Left ventricle myocardium inferior (tissue), 1 donor: ENCODE measurements at places on chromosomes 11 and 22. TPM values are rescaled to one million over a fixed set of nuclear protein-coding genes. Genes with fewer than 3 reads are reported as not detected.

The UPB1 gene
- 1.1 TPM for total RNA-seq

The CAPRIN1 gene
- 112 TPM for total RNA-seq

The SYT13 gene
- total RNA-seq, result 5.9 TPM

The TP53AIP1 gene
- total RNA-seq, result not detected

GRCh38 chr11:94722735-94723134, 45.4 kb upstream of the AMOTL1 start:
- no peak for DNase-seq

DNA sequence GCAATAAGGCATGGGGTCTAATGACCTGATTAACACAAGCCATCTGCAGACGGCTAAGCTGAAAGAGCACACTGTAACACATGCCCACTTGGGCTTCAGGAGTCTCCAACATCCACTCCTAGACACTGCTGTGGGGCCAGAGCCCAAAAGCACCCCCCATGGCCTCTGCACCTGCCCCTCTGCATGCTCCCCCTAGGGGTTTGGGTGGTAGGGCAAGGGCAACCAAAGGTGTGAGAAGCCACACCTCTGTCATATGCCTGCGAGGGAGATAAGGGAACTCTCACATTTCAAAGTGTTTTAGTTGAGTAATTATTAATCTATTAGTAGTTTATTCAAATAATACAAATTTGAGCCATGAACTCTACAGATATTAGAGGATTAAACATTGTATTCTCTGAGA, 30.8 kb downstream of the CTSC start:
- DNase-seq, result no peak

- DNase-seq, result no peak
These were observed 4.7 kb downstream of the DGCR8 start for GRCh38 chr22:20084547-20085413.

DNA sequence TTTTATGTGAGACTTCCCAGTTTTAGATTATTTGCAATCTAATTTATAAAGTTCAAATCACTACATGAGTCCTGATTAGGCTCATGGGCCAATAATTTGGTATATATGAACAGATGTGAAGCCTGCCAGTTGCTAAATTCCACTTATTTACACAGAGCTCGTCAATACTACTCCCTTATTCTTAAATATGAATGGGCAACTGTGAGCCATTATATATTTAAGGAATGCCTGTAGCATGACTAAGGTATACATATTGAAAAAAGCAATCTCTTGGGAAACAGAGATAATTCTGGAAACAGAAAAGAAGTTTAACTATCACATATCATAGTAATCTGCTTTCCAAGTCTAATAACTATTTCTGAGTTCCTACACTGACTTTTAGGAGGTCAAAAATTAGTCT, 27.0 kb downstream of the RBMXL2 start:
- no peak for DNase-seq

- no peak for DNase-seq
These were observed 530.5 kb upstream of the CCDC90B start for GRCh38 chr11:83816572-83817187.

DNA sequence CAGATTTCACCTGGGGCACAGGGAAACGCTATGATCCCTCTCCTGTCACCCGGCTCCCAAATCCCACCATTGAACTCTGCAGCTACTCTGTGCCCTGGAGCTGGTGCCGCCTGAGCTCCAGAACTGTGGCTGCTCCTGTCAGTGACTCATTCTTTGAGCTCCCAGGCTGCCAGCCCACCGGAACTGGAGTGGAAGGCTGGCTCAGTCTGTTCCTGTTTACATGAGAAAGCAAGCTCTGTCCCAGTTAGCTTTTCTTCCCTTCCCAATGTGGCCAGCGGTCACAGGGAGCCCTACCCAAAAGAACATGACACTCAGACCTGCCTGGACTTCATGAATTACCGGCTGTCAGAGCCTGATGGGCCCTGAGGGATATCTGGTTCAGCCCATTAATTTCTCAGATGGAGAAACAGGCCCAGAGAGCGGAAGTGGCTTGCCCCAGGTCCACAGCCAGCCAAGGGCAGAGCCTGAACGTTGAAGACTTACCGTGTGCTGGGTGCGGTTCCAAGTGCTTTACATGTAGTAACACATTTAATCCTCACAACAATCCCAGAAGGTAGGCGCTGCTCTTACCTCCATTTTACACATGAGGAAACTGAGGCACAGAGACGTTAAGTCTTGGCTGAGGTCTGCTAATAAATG, 23.8 kb upstream of the IGSF22 start:
- no peak for DNase-seq

DNA sequence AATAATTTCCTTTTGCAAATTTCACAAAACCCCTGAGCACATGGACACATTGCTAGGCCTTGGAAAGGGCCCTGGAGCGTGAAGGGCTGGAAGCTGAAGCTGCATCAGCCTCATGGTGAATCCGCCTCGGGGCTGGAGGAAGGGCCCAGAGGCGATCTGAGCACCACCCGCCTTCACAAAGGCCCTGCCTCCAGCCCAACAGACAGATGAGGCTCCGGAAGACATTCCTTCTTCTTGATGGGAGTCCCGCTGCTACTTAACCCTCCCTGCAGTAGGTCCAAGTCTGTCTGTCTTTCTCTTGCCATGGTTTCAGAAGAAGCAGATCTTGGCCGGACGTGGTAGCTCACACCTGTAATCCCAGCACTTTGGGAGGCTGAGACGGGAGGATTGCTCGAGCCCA, 16.5 kb downstream of the ARRB1 start:
- DNase-seq, result no peak

DNA sequence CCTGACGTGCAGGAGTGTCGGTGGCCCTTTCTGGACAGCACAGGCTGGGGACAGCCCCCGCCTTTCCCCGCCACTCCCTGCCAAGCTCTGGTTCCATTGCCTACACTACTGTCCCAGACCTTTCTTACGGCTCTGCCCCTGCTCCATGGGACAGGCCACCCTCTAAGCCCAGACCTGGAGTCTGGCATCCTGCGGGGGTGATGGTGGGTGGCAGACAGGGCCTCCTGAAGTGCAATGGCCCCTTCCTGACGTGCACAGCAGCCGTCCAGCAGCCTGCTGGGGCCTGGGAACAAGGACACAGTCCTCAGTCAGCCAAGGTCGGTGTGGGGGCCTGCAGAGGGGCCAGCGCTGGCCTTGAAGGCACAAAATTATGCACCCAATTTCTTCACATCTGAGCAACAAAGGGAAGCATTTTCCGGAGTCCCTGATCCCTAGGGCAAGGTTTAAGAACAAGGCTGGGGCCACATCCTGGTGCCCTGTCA, 79.7 kb upstream of the KCNQ1OT1 start:
- DNase-seq, result no peak

DNA sequence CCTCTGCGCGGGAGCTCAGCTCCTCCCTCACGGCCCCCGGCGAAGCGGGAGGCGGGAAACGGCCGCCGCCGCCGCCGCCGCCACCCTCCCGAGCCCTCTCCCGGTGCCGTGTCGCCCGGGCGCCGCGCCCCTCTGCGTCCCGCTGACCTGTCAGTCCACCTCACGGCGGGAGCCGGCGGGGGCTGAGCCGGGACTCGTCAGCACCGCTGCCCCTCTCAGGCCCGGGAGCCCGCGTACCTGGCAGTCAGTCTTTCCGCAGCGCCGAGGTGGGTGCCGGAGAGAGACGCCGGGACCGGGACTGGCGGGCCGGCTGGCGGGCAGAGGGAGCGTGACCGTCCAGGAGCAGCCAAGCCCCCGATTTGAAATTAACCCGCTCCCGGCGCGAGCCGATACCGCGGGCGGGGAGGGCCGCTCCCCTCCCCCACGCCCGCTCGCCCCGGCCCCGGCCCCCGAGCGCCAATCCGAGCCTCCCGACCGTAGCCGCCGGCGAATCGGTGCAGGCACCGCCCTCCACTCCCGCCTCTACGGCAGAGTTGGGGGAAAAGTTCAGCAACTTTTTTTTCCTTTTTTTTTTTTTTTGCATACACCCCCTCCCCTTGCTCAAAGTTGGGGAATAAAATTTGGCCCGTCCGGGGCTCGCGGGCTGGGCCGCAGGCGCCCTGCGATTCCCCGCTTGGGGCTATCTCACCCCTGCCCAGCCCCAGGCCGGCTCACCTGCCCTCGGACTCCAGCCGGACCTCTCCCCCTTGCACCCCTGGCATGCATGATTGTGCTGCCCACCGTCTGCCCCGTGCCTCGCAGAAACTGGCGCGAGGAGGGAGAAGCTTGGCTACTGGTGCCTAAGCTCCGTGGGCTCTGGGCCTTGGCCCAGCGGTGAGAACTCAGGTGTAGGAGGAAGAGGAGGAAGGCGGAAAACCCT, 774 bp upstream of the E2F8 start:
- DNase-seq, result peak; percentile 30

DNA sequence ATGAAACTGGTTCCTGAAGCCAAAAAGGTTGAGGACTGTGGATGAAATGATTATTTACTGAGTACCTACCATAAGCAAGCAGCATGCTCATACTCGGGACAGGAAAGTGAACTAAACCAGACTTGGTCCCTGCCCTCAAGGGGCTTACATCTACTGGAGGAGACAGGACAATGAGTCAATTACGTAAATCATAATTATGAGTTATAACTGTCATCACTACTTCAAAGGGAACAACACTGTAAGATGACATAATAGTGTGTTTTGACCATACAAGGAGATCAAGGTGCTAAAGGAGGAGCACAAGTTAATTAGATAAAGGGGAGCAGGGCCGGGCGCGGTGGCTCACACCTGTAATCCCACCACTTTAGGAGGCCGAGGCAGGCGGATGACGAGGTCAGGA, 2.5 kb downstream of the FAM227A start:
- no peak for DNase-seq

DNA sequence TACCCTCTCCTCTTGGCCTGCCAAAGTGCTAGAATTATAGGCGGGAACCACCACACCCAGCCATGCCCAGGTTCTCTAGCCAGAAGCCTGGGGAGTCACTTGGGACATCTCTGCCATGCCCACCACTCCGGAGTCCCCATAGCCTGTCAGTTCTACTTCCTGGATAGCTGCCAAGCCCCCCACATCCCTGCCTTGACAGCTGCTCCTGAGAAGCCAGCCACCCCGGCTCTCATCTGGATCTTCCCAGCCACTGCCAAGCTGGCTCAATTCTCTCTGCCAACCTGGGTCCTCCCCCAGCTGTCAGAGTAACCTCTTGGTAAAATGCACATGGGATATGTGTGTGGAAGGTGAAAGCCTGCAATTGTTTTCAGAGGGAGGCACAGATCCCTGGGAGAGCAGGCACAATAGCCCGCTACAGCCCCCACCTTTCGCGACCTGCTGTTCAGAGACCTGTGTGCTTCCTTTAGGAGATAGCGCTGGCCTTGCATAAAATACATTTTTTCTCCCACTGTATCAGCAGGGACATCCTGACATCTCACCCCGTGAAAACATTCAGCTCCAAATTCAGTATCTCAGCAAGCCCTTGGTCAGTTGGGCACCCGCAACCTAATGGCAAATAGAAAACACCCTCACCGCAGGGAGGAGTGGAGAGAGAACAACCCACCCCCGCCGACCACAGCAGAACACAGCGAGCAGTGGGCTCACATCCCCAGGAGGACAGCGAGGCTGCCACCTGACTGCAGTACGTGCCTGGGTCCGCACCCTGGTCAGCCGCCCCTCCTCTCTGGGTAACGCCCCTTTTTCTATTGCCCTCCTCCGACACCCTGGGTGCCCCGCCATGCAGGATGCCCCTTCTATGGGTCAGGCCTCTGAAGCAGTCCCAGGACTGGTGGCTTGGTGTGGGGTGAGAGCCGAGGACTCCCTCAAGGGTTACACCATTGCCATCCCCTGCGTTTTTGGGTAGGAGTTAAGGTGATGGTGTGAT, 1342.2 kb downstream of the BRD1 start:
- no peak for DNase-seq

DNA sequence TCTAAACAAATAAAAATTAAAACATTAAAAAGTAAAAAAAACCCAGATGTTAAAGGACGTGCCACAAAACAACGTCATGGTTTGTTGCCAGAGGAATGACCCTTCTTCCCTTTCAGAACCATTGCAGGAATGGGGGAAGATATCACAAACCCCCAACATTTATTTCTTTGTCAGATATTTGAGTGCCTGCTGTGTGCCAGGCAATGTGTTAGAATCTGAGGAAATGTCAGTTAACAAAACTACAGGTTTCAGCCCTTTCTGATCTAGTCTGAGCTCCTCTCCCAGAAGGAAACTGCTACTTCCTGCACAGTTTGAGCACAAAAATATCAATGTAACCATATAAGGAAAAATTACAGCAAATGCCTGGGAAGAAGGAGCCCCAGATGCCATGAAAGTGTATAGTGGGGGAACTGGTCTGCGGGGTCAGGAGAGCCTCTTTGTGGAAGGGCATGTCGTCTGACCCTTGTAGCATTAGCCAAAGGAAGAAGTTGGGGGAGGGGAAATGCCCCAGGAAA, 7.1 kb upstream of the NHERF4 start:
- no peak for DNase-seq

GRCh38 chr11:120024586-120024985, 113.3 kb downstream of the TRIM29 start:
- DNase-seq, result no peak

DNA sequence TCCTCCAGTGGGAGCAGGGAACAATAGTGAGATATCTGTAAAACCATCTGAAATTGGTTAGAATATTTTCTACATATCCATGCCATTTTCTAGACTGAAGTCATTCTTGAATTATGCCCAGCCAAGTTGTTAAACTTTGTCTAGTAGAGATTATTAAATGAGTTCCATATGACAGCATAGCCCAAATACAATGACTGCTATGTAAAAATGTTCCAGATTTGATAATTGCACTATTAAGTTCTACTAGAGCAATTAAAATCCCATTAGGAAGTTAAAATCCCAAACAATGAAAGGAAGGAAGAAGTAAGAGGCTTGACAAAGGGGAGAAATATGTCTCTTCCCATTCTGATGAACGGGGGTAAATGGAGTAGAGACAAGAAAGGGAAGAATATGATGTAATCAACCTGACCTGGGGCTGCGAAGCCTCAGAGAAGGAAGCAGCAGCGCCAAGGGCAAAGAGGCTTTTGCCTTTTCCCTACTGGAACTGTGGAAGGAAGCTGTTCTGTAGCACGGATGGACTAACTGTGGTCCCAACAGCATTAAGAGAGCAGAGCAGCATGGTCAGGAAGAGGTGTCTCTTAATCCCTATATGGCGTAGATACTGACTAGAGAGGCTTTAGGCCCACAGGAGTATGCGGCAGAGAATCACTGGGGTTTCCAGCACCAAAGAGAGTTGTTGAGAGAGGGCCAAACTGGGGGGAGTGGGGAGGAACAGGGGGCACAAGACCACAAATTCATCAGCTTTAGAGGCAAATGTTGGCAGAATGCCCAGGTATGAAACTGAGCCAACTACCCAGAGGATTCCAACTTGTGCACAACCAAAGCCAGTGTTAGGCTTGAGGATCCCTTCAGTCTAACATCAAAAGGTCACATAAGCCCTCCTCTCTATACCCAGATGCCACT, 26.7 kb downstream of the RRP8 start:
- DNase-seq, result no peak

GRCh38 chr11:12160680-12161079, 50.3 kb downstream of the MICAL2 start:
- no peak for DNase-seq
